T-helper 22 cell (primary cell): ENCODE measurements at places on chromosomes 3 and 15.

GRCh38 chr3:61719278-61719977 is 158.1 kb downstream of the PTPRG start:
- no peak for DNase-seq

DNA sequence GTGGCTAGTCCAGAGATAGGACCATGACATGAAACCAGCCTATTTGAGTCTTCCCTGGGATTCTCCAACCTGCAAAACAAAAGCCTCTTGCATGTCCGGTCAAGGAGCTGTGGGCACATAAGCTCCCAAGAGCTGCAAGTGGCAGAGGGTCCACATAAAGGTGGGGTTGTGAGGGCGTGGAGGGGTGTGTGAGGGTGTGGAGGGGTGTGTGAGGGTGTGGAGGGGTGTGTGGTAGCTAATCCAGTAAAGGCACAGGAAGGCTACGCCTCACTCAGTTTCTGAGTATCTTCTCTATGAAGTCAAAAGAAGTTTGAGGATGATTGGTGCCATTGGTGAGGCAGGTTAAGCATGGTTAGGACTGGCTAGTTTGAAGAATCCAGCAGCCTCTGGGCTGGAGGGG is 259.4 kb upstream of the NSMCE3 start:
- no peak for DNase-seq

DNA sequence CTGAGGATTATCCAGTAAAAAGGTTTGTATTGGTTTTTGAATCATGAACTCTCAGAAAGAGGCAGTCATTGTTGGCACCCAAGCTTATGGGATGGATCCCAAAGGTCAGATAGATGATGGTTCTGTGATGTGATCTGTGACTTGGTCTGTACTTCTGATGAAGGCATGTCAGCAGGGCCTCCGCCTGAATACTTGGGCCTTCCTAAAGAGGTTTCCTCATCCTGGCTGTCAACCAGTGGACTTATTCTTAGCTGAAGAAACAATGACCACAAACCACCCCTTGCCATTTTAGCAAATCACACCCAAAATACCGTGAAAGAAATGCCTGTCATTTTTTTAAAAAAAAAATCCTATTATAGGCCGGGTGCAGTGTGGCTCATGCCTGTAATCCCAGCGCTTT is 48.2 kb upstream of the SLC9A9 start:
- DNase-seq: no peak

DNA sequence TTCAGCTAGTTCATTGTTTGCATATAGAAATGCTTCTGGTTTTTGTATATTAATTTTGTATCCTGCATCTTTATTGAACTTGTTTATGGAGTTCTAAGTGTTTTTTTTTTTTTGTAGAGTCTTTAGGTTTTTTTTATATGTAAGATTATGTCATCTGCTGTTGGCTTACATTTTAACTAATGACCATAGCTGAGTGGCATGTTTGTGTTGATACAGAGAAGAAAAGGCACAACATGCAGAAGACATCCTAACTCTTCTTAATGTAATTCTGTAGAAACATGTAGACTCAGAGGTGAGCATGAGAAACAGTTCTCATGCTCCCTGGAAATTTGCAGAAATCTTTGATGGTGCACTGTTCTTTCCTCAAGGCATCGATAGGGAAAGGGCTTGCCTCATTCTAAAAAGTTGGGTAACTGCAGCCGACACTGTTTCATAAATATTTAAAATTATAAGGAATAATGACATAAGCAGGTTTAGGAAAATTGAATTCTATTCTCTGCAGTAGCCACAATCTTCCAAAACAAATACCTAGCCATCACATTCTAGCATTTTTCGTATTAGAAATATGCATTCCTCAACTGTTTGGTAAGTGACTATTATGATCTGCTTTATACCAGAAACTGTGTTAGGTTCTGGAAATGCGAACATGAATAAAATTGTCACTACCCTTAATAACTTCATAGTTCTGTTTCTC is 499.6 kb upstream of the KCNMB2 start:
- DNase-seq: no peak

DNA sequence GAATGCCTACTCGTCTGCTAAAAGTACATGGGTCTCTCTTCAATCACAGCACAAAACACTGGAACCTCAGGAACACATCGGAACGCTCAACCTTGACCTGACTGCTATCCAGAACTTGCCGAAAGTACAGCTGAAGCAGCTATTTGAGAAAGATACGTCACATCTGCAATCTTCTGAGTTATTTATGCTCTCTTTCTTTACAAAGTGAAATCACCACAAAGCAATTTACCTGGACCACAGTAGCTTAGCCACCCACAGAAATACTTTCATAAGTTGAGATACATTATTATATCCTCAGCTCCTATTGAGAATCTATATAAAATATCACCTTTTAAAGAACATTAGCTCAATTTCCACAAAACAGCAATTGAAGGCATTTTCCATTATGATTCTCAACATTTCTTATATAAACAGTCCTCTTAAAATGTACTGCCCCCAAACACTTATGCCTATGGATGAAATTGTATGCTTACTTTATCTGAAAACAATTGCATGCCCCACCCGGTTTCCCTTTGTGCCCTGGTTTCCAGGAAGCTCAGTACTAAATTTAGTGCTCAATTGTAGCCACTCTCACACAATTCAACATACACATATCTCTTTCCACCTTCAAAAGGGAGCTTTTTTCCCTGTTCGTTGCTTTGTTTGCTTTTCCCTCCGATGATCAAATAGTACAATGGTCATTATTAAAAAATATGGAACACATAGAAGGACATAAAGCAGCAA is 31.8 kb downstream of the HEG1 start:
- no peak for DNase-seq
